ENCODE measurements at places on chromosomes 1 and 21.

- no peak for DNase-seq
Observed at GRCh38 chr1:213245260-213245910, 194.3 kb downstream of the RPS6KC1 start.

- no peak for DNase-seq
Observed at GRCh38 chr1:79859212-79859948, 852.9 kb upstream of the ADGRL4 start.

- no peak for DNase-seq
Observed at GRCh38 chr1:81412954-81413353, 387.8 kb upstream of the ADGRL2 start.

- no peak for DNase-seq
Observed at GRCh38 chr1:83994111-83994510, 4.8 kb downstream of the TTLL7 start.

GRCh38 chr1:204977318-204977717 is 65.7 kb upstream of the CNTN2 start:
- DNase-seq: peak; percentile 12
